ENCODE measurements at places on chromosomes 2 and 18.

DNA sequence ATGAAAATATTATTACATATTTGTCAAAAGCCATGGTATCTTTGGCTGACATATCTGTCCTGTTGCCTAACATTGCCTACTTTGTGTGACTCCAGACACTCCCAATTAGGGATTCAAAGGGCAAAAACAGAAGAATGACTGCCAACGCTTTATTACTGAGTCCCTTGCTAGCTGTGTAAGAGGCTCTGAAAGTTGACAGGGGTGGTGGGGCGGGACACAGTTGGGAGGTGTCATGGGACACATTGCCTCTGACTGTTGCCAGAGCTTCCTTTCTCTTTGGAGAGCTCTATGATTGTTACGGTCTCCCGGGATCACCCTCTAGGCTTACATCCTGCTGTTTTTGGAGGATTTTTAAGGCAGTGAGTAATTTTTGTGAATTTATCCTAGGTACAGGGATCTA, 249.6 kb upstream of the ACVR2A start:
- no peak overlapping the region for H3K27ac ChIP-seq
- H3K27me3 ChIP-seq, result no peaks in the 10 kb centered on the region
- H3K36me3 ChIP-seq, result no peaks in the 10 kb centered on the region
- DNase-seq, result no peak
- no peak overlapping the region for H3K4me3 ChIP-seq
- H3K4me1 ChIP-seq, result peaks cover 6% of the 10 kb centered on the region

- no peak overlapping the region for H3K27ac ChIP-seq
- no peaks in the 10 kb centered on the region for H3K36me3 ChIP-seq
- H3K4me3 ChIP-seq, result no peak overlapping the region
- peaks cover 19% of the 10 kb centered on the region for H3K4me1 ChIP-seq
- peak; percentile 58 for DNase-seq
Measured at GRCh38 chr2:105888625-105889024, 143.9 kb downstream of the NCK2 start.

GRCh38 chr2:147630585-147630984, 214.2 kb upstream of the ACVR2A start:
- H3K27me3 ChIP-seq, result no peaks in the 10 kb centered on the region
- no peaks in the 10 kb centered on the region for H3K4me1 ChIP-seq
- H3K27ac ChIP-seq, result no peak overlapping the region
- no peak overlapping the region for H3K4me3 ChIP-seq

- H3K36me3 ChIP-seq, result no peaks in the 10 kb centered on the region
- no peak overlapping the region for H3K27ac ChIP-seq
- H3K27me3 ChIP-seq, result no peaks in the 10 kb centered on the region
- DNase-seq, result no peak
- H3K4me1 ChIP-seq, result no peaks in the 10 kb centered on the region
Measured at GRCh38 chr2:211755187-211755586, 783.4 kb downstream of the ERBB4 start.

DNA sequence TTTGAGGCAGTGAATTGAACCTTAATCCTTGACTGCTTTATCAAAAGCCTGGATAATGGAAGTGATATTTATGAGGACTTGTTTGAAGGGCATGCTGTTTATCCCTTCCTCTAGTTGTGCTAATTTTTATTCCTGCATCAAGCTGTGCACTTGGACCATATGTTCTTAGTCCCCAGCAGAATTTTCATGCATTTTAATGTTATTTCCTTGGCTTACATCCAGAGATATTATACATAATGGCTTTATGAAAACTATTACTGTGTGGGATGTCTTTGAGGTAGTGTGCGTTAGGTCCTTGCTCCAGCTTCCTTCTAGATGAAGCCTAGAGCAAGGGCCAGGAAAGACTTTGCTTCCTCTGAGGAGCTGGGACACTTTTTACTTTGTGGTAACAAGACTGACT, 378.4 kb downstream of the LPIN1 start:
- DNase-seq, result no peak
- no peaks in the 10 kb centered on the region for H3K27me3 ChIP-seq
- no peak overlapping the region for H3K27ac ChIP-seq
- no peaks in the 10 kb centered on the region for H3K36me3 ChIP-seq
- H3K4me3 ChIP-seq, result no peak overlapping the region

All from GM23338 (cell line).